A549 treated with Mapracorat at 1 μM for 4 hours (cell line): ENCODE measurements at places on chromosomes 5 and 9. TPM values are rescaled to one million over a fixed set of nuclear protein-coding genes. Genes with fewer than 3 reads are reported as not detected.

CNTFR gene
- 0.13 to 0.15 TPM (median 0.14 TPM) in 3 of 5 replicates, not detected in the others for total RNA-seq

ACSL6 gene
- total RNA-seq: 0.06 to 0.07 TPM in 2 of 5 replicates, not detected in the others

GFPT2 gene
- 43.7 to 60.3 TPM (median 54.0 TPM) in 5 replicates for total RNA-seq

CEP78 gene
- 16.0 to 19.4 TPM (median 18.5 TPM) in 5 replicates for total RNA-seq

PHF24 gene
- total RNA-seq: 0.07 to 0.42 TPM (median 0.24 TPM) in 5 replicates

DOCK8 gene
- 0.24 to 0.59 TPM (median 0.36 TPM) in 5 replicates for total RNA-seq

PCDHGA10 gene
- total RNA-seq: 0.02 to 0.03 TPM in 2 of 5 replicates, not detected in the others

PTGS1 gene
- total RNA-seq: 1.5 to 2.1 TPM (median 1.7 TPM) in 5 replicates

TMEM174 gene
- total RNA-seq: not detected in 5 replicates

GLRX gene
- total RNA-seq: 74.3 to 132 TPM (median 76.5 TPM) in 5 replicates

ZNF300 gene
- total RNA-seq: 2.3 to 2.8 TPM (median 2.3 TPM) in 5 replicates

ADAMTSL2 gene
- total RNA-seq: not detected in 5 replicates

SKP1 gene
- total RNA-seq: 609 to 781 TPM (median 617 TPM) in 5 replicates

PPP1R2B gene
- 0.11 to 0.17 TPM (median 0.14 TPM) in 3 of 5 replicates, not detected in the others for total RNA-seq

BARX1 gene
- 8.3 to 13.3 TPM (median 12.0 TPM) in 5 replicates for total RNA-seq

CD14 gene
- 3.4 to 4.7 TPM (median 4.3 TPM) in 5 replicates for total RNA-seq

FOXD4 gene
- total RNA-seq: 0.26 to 0.46 TPM (median 0.42 TPM) in 5 replicates

OR1J2 gene
- not detected in 5 replicates for total RNA-seq

EDIL3 gene
- 0.13 to 0.38 TPM (median 0.21 TPM) in 5 replicates for total RNA-seq

AGTPBP1 gene
- total RNA-seq: 7.1 to 9.4 TPM (median 8.8 TPM) in 5 replicates

FAM78A gene
- 0.16 to 1.0 TPM (median 0.29 TPM) in 5 replicates for total RNA-seq
